Anterior cingulate cortex (tissue), 58 donors: ENCODE measurements at places on chromosomes 1 and 21.

DNA sequence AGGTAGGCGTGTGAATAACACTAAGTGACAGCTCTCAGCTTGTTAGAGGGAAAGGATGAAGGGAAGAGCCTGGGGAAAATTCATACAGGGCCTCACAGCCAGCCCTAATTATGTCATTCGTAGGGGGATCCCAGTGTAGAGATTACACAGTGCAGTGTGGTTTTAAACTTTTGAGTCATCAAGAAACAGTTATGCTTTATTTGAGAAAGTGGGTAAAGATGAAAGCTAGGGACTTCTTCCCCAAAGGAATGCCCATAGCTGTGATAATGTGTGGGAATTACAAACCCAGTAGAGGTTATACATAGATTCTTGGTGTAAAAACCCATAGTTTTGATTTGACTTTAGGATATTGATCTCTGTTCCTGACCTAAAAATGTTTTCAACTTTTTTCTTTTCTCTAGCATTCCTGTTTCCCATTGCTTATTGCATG, 1.9 kb downstream of the TTF2 start:
- no peak for DNase-seq

- DNase-seq, result peak; percentile 4
Observed at GRCh38 chr1:116268211-116268610, 104.8 kb upstream of the ATP1A1 start.

DNA sequence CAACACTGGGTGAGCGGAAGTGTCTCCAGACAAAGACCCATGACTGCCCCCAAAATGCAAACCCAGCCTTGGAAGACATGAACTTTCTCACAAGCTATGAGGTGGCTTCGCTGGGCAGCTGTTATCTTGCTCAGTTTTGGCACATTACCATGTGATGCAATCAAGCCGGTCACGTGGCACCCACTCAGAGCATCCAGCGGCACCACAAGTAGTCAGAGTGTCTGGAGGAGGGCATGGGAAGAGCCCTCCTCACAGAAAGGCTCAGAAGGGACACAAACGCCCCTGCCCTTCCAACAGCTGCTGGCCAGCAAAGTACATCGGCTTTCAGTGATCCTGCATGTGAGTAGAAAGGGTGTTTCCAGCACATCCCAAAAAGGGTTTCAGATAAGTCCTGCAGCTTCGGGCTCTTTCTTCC, 145.5 kb upstream of the IRF2BP2 start:
- DNase-seq, result peak; percentile 73

DNA sequence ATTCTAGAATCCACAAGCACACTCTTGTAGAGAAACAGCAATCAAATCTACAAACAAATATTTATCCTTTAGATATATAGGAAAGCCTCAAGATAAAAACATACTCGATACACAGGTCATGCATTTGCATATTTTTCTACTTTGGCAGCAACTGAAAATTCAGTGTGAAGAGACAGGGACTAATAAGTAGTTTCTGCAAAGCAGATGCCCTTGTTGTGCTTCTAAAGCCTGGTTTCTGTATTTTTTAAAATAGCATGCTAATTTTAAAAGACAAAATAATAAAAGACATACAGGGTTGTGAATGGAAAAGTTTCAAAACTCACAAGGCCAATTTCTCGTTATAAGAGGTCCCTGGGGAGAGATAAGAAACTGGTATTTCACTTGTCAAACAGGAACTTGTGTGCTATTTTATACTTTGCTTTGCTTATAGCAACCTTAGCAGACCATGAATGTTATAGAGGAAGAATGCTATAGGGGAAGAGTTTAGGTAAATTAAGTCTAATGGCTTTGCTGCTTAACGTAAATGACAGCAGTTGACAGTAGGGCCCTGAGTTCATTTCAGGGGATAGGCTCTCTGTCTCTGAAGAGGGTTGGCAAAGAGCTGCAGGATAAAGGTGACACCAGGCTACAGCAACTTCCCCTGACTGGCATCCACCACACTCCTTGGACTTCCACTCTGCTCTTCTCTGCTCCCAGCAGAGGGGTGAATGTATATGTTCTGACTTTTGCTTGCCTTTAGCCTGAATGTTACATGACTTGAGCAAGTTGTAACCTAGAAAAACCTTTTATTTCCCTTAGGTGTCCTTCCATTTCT, 9.4 kb upstream of the RGS13 start:
- no peak for DNase-seq

DNA sequence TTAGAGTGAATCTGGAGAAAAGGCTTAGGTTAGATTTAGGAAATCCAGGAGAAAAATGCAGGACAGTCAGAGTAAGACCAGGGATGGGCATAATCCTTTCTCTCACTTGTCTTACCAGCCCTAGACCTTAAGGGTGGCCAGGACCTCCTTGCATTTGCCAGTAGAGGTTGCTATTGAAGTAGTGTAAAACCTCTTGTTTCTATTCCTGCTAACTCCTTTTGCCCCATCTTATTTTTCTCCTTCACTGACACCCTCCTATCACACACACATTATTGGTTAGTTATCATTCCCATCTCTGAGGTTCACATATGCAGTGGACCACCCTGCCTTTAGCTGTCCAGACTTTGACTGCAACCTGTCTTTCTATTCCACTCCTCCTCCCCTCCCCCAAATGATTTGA, 75.0 kb upstream of the MACF1 start:
- no peak for DNase-seq
